KBM-7 (cell line): ENCODE measurements at places on chromosomes 13 and 19.

DNA sequence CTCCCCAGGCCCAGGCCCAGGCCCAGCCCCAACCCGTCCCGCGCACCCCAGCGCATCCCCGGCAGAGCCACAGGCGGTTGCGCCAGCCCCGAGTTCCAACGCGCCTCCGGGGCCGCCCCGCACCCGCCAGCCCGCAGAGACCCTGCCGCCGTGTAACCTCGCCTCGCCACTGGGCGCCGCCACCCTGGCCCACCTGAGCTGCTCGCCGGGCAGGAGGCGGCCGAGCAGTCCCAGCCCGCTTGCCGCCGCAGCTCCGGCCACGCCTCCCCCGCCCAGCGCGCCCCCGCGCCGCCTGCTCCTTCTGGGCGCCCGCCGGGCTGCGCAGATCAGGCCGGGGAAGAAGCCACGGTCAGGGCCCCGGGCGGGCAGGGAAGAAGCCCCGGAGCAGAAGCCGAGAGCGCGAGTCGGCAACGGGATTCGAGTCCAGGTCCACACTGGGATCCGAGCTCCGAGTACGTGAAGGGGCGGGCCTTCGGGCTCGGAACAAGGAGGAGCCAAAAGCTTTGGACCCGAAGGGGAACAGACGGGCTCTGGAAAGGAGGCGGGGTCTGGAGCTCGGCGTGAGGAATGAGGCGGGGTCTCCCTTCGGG is at the start of gene MBOAT7:
MBOAT7 (minus strand) TSS at position 436 of the 590 bp plus-strand sequence. CDS start 1,072 bp downstream, outside the sequence.
- DNase-seq, result no peak

GRCh38 chr13:83730674-83731073 is 151.6 kb downstream of the SLITRK1 start:
- DNase-seq, result no peak

GRCh38 chr13:76828316-76828741 is 57.9 kb downstream of the KCTD12 start:
- no peak for DNase-seq

- DNase-seq, result no peak
These were observed 10.4 kb downstream of the CLASRP start for GRCh38 chr19:45049073-45049736.

- no peak for DNase-seq
These were observed 1203.3 kb downstream of the UQCRFS1 start for GRCh38 chr19:28009696-28010095.

DNA sequence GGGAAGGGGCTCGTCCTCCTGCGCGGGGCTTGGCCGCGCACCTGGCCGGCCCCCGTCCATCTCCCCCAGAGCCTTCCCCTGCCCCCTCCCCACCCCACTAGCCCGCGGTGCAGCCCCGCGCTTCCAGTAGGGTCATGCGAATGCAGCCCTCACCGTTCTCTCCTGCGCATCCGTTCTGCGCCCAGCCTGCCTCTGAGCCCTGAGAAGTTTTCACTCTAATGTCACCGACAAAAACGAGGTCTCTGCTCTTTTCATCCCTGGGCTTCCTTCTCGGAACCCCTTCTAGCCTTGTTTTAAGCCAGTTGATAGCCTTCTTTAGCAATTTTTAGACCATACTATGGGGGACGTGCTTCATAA is 97.4 kb downstream of the ATP8A2 start:
- no peak for DNase-seq

- DNase-seq, result no peak
These were observed at the start of gene CXCL17 for GRCh38 chr19:42442833-42443232. CXCL17 (minus strand) TSS chr19:42442946; CDS start chr19:42442832, 114 bp downstream.

- no peak for DNase-seq
These were observed 22.5 kb downstream of the C19orf44 start for GRCh38 chr19:16518483-16519229.

- no peak for DNase-seq
These were observed 965.0 kb upstream of the SPRY2 start for GRCh38 chr13:81305928-81306327.

- DNase-seq, result no peak
These were observed 1.7 kb downstream of the ETFB start for GRCh38 chr19:51364200-51365106.

GRCh38 chr19:46992699-46993535 is 26.7 kb upstream of the NPAS1 start:
- DNase-seq, result no peak

- no peak for DNase-seq
These were observed 801 bp downstream of the MCF2L start for GRCh38 chr13:112969692-112970338.

- DNase-seq, result peak; percentile 20
These were observed 45.8 kb upstream of the RGCC start for GRCh38 chr13:41411522-41411921.

DNA sequence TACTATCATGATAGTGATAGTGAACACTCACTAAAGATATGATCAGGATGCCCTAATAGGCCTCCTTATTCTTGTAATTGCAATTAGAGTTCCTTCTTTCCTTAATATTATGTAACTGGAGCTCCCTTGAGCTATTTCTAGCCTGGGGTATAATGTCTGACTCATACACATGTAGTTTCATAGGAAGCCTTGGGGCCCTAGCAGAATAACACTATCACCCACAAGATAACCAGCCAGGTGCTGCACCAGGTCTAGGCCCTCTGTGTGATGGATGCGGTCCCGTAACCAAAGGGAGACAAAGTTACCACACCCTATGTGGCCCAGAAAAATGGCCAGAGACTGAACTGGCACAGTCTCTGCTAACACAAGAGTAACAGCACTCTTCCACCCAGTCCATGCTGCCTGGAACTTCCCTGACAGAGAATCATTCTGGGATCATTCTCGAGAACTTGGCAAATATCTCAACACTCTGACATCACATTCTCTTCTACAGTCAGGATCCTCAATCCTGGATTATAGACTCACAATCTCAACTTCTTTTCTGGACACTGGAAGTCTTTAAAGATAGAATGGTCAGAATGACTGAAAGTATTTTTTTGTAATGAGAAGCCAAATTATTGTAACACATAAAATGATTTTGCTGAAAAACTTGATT is 32.6 kb upstream of the IGFL4 start:
- no peak for DNase-seq

GRCh38 chr13:53466576-53466975 is 438.0 kb downstream of the OLFM4 start:
- DNase-seq, result no peak

- no peak for DNase-seq
These were observed 276.1 kb downstream of the ABCC4 start for GRCh38 chr13:95025116-95025515.

DNA sequence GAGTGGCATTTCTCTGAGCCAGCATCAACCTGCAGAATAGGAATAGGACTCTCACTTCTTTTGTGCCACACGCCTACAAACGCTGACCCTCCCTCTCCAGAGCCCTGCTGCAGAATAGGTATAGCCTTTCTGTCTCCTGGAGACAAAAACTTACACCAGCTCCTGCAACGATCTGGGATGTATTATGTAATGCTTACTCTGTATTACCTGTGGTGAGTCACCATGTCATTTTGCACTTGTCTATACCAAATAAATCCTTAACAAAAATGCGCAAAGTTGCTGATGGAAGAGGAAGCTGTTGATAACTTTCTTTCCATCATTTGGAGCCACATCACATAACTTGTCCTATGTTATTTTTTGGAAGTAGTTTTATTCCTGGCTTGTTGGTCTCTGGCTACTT is 155.8 kb upstream of the FNDC3A start:
- no peak for DNase-seq
